ENCODE measurements at places on chromosomes 16 and 17.

DNA sequence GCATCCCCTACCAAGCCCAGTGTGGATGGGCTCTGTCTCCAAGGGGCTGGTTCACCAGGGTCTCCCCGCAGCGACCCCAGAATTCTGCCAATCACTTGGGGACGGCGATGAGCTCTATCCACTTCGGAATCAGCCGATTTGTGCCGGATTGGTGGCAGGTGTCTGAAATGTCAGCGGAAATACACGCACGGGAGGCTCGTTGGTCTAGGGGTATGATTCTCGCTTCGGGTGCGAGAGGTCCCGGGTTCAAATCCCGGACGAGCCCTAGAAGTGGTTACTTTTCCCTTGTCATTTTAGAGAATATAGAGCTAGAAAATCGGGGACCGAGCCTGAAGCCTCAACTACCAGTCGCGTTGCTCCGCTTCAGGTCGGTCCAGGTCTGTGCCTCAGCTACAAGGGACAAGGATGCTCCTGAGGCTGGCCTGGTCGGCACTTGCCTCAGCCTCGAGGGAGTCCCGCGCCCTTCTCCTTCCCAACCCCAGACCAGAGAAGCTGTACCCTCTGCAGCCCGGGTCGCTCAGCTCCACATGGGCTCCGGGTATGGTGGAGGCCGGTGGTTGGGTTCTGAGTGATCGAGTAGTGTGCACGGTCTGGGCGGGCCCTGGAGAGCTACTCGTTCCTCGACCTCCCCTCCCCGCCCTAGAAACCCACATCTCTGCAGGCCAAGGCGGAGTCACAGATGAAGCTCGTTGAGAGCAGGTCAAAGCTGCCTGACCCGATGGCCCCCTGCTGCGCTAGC lies 16.0 kb upstream of the OR1F1 start:
- peak; percentile 62 for DNase-seq

DNA sequence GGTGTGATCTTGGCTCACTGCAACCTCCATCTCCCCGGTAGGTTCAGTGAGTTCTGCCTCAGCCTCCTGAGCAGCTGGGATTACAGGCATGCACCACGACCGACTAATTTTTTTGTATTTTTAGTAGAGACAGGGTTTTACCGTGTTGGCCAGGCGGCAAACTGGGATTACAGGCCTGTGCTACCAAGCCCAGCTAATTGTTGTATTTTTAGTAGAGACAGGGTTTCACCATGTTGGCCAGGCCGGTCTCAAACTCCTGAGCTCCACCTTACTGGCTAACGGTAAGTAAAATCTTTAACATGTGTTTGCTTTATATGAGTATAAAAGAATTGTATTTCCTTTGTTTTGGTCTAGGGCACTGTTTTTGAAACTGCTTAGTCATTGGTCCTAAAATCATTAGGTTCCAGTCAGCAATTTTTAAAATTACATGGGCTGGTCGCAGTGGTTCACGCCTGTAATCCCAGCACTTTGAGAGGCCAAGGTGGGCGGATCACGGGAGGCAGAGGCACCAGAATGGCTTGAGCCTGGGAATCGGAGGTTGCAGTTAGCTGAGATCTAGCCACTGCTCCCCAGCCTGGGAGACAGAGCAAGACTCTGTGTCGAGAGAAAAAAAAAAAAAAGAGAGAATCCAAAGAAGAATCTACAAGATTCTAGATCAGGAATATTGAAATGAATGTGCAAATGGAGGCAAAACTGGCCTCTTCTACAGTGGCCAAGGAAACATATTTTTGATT lies 3.6 kb downstream of the FLYWCH1 start:
- no peak for DNase-seq

DNA sequence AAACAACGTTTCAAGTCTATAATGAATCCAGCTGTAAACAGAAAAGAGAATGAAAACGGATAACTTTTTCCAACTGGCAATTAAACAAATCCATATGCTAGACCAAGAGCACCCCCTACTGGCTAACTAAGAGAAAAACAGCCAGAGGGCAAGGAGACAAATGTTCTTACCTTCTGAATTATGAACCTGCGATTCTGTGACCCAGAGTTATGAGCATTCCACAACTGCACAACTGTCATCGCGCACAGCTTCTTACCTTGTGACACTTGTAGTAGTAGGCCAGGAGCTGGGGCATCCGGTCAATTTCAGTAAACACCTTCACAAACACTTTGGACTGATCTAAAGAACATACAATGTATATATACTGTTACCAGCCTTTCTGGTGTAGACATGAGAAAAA lies 18.6 kb downstream of the COG7 start:
- peak; percentile 64 for DNase-seq

DNA sequence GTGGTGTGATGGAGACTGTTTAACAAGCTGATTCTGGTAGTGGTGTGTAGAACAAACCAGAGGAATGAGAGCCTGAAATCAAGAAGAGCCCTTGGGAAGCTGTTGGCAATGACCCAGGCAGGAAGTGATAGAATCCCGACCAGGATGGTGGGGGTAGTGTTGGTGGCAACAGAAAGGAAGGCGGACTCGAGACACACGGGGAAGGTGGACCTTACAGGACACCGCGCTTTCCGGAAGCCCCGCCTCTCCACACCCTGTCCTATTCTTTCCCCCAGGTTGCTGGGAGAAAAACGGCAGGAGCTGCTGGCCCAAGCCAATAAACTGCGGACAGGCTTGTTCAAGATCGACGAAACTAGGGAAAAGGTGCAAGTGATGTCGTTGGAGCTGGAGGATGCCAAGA lies 30.0 kb upstream of the KDM6B start:
- peak; percentile 21 for DNase-seq

DNA sequence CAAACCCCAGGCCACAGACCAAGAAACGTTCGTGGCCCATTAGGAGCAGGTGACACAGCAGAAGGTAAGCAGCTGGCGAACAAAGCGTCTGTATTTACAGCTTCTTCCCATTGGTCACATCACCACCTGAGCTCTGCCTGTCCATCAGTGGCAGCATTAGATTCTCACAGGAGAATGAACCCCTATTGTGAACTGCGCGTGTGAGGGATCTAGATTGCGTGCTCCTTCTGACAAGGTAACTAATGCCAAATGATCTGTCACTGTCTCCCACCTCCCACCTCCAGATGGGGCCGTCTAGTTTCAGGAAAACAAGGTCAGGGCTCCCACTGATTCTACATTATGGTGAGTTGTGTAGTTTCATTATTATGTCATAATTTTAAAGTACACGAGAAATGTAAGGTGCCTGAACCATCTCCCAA lies 186.3 kb downstream of the CPPED1 start:
- DNase-seq = no peak

GRCh38 chr16:22296225-22297113 lies 740 bp upstream of the POLR3E start:
- no peak for DNase-seq

- DNase-seq = no peak
Observed at GRCh38 chr17:75155191-75155601, 884 bp upstream of the JPT1 start.

GRCh38 chr16:53220585-53220984 lies 165.8 kb downstream of the CHD9 start:
- peak; percentile 44 for DNase-seq

DNA sequence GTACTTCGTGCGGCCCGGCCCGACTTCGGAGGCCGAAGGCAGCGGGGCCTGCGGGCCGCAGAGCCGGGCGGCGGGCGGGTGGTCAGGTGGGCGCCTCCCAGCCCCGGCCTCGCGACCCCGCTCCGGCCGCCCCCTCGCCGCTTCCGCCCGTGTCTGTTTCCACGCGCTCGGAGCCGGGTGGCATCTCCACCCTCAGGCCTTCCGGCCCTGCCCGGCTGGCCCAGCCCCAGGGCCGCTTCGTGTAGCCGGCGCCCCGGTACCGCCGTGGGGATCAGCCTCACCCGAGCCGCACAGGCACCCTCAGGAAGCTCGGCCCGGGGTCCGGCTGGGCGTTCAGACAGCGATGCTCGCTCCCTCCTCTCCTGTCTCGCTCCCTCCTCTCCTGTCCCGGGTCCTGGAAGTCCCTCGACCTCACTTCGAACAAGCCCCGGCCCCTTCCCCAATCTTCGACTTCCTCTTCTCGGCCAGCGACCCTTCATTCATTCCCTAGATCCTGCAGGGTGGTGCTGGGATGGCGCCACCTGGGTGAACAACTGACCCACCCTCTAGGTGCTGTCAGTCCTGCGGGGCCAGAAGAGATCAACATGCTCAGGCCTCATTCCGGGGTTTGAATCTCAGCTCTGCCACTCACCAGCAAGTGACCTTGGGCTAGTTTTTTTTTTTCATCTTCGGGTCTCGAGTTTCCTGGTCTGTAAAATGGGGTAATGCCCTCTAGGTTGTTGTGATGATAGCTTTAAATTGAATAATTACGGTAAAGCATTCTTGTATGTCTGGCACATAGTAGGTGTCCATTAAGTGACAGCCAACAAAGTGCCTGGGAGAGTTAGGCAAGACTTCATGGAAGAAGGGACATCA lies 610 bp downstream of the VPS4A start:
- DNase-seq = peak; percentile 28

- DNase-seq = peak; percentile 40
Observed at GRCh38 chr16:57019746-57020145, 30.4 kb downstream of the NLRC5 start.

Data from fibroblast of skin of back (primary cell).